H7 (cell line): ENCODE measurements at places on chromosomes 2 and 18.

GRCh38 chr2:65019675-65020195, 30.5 kb downstream of the SLC1A4 start:
- DNase-seq: no peak

GRCh38 chr2:22301228-22301627, 1083.8 kb upstream of the KLHL29 start:
- DNase-seq: no peak

DNA sequence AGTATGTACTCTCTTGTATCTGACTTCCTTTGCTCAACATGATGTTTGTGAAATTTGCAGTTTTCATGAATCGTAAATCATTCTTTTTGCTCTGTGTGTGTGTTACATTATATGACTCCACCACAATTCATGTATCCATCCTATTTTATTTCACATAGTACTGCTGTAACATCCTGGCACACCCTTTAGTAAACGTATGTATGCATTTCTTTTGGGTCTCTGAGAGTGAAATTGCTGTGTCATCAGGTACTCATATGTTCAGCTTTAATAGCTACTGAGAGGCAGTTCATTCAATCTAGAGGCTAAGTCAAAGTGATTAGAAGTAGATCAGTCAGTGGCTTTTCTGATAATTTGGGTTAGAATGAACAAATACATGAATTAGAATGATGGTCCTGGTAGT, 118.8 kb downstream of the ESCO1 start:
- DNase-seq: no peak

- no peak for DNase-seq
These were observed 36.1 kb upstream of the TWIST2 start for GRCh38 chr2:238811759-238812158.

DNA sequence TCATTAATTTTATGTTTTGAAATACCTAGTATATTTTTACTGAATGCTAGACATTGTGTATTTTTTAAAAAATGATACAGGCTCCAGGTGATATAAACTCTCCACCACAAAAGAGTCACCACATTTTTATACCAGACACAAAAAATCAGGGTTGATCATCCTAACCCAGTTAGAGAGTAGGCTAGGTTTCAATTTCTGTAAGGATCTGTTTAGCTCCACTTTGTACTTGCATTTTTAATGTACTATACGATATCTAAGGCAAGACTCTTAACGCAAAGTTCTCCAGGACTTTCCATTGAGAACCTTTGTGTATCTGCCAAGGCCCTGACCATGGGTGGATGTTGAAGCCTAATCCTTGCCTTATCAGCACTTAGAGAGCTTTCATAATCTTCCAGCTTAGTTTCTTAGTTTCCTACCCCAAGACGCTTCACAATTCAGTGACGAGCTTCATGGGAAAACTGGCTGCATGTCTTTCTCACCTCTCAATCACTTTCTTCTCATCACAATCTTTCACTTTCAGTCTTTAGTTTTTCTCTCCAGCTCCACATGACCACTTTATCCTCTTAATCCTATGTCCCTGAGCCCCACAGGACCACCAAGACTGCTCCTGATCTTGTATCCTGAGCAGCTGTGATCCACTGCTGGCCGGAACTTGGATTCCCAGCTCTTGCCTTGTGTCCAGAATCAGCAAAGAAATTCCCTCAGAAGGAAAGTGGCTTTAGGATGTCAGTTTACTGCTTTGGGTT, 635.8 kb downstream of the RNF144A start:
- no peak for DNase-seq

DNA sequence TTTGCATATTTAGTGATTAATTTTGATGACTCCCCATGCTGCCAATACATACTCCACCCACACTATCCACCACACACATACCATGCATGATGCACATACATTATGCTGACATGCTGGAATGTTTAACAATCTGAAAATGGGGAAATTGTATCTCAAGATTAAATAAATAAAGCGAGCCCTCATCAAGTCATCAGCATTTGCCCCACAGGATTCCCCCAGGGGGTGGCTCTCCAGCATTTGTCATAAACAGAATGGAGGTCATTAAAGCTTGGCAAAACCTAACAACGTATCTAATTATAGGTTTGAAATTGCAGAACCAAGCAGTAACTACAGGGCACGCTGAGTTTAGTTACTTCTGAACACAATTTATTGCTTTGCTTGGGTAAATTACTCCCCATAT, 141.2 kb upstream of the TACR1 start:
- DNase-seq: no peak

DNA sequence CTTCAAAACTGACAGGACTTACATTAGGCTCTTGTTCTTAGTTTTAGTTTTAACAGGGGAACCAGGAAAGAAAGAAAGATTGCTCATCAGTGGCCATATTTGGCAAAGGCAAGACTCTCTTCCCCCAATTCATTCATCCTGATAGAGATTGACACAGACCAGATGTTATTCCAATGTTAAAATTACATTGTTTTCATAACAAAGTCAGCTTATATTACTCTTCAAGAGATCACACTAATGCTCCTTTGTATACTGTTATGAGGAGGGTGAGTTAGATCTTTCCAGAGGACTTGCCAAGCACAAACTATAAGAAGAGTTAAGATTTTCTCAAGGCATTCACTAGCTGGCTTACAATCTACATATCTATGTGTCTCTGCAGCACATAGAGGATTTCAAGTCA, 252.1 kb downstream of the SLC8A1 start:
- DNase-seq: no peak

GRCh38 chr2:224085811-224086210, 46.7 kb upstream of the SERPINE2 start:
- no peak for DNase-seq

DNA sequence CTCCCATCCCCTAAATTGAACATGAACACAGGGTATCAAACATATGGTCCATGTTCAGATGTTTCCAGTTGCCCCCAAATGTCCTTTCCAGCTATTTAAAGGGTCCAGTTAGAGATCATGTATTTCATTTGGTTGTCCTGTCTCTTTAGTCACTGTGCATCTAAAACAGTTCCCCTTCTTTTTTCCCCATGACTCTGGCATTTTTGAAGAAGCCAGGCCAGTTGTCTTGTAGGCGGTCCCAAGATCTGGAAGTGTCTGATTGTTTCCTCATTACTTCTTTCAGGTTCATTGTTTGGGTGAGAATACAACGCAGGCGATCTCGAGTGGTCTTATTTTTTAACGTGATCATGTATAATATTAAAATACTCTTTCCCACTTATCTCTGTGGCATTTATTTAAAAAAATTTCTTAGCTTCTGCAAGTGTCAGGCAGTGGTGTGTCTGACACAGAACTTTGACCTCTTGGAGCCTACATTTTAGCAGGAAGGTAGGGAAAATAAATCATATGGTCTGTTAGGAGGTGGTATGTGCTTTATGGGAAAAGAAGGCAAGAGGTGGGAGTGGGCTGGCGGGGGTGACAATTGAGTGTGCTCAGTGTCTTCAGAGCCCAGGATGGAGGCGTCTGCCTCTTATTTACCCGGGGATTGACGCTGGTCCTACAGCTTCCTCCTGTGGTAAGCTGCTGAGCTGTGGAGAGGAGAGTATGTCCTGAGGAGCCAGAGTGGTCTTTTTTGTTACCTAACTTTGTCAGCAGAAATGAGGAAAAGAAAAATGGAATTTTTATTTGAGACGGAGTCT, 8.1 kb downstream of the RAB31 start:
- DNase-seq: no peak

DNA sequence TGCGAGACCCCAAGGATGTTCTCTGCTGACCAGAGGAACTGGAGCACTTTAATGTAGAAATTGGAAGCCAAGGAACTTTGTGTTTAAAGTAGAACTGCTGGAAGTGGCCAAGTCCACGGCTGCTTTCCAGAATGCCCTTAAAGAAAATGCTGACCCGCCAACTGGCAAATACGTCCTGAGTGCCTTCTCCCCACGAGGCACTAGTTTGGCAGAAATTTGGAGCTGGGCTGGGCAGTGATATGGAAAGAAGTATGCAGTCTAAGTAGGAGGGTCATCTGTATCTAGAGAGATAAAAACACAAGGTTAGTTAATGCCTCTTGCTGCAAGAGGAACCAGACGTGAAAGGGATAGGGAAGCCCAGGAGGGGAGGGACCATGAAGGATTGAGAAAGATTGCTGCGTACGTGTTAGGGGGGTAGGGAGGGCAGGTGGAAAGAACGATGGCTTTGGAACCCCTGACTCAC, 59.3 kb upstream of the RFX8 start:
- peak; percentile 36 for DNase-seq

GRCh38 chr2:173874894-173875237, 90.3 kb downstream of the SP3 start:
- DNase-seq: no peak

- no peak for DNase-seq
These were observed 3.2 kb downstream of the TNS1 start for GRCh38 chr2:217999595-217999959.

DNA sequence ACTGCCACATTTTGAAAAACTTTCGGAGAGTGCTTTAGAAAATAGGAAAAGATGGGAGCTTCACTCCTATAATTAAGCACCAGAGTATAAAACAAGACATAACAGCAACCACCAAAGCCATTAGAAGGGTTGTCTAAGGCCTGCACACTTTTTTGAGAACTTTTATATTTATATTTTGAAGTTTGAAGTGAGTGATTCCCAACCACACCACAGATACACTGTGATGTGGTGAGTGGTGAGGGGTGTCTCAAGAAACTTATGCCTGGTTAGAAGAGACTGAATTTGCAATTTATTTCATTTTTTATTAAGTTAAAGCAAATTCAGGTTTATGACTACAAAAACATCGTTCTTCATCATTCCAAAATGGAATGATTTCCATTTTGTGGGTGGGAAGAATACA, 161.9 kb downstream of the DNAH6 start:
- DNase-seq: no peak
